ENCODE measurements at places on chromosomes 5 and 9.

DNA sequence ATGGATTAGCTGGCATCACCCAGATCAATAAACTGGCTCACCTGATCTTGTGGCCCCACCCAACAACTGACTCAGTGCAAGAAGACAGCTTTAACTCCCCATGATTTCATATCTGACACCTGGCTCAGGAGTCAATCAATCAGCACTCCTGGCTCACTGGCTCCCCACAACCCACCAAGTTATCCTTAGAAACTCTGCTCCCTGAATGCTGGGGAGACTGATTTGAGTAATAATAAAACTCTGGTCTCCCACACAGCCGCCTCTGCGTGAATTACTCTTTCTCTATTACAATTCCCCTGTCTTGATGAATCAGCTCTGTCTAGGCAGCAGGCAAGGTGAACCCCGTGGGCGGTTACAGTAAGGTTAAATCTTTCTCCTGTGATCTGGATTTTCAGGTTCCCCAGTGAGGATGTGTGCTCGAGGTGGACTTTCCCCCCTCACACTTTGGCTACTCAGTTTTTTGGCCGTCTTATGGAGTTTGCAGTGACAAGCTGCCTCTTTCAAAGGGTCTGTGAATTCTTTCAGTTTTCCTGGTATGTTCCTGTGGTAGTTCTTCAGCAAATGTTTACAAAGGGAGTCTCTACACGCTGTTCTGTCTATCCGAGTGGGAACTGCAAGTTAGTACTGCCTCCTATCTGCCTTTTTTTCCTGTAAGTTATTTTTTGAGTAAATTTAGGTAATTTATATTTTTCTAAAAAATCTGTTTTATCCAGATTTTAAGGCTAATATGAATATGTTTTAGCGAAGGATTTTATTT is 500.2 kb upstream of the NUDT12 start:
- DNase-seq, result no peak

- no peak for DNase-seq
Observed at GRCh38 chr5:122468351-122469116, 156.5 kb downstream of the SNCAIP start.

DNA sequence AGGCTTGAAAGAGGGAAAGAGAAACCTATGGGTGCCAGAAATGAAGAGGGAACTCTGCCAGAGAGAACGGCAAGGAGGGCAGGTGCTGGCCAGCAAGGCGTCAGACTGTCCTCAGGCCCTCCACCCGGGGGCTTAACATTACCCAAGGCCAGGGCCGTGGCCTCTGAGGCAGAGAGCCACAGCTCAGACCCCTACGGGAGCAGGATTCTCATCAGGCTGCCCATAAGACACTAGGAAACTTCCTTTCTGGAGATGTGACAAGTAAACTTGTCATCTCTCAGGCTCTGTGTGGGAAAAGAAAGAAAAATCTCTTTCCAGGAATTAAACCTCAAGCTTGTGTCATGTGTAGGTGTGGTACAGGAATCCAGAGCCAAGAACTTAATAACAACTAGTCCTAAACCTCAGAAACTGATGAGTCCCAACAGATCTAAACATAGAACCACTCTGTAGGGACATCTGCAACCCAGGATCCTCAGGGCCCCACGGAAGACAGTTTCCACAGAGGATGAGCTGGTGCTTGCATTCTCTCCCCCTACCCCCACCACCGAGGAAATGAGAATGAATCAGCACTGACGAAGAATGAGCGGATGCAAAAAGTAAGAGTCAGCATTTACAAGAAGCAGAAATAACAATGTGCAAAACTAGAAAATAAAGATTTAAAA is 74.3 kb downstream of the DCP2 start:
- no peak for DNase-seq

- DNase-seq, result no peak
Observed at GRCh38 chr5:158301186-158301585, 442.2 kb upstream of the CLINT1 start.

DNA sequence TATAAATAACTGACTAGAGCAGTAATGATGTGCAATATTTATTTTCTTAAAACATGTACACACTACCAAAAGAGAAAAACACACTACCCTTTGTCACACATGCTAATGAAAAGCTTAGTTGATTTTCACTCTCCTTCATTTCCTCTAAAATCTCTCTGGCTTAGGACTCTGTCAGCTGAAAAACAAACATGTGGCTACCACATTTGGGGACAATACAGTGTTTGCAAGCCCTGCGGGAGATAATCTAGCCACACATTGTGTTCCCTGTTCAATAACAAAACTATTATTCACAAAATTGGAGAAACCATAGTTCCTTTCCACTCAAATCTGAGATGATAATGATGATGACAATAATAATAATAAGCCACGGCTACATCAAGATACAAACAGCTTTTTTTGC is 3.5 kb upstream of the LOX start:
- DNase-seq, result no peak

DNA sequence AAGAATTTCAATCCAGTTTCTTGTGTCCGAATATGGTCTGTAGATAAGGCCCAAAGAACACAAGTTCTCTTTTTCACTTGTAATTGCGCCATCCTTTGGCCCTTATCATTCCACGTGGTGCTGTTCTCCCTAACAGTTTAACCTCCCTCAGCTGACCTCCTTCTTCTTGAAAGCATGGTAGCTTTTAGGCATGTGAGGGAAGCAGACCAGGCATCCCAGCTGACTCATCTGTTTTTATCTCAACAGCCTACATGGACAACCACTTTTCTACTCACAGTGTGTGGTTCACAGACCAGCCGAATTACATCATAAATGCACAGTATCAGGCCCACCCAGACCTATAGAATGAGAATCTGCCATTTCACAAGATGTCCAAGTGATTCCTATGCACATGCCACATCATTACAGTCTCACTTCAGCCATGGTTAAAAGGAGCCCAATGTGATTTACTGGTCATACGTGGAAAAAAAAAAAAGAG is 26.9 kb upstream of the PLIN2 start:
- peak; percentile 88 for DNase-seq

GRCh38 chr5:168987543-168988300 is 313.2 kb downstream of the SLIT3 start:
- DNase-seq, result peak; percentile 56

DNA sequence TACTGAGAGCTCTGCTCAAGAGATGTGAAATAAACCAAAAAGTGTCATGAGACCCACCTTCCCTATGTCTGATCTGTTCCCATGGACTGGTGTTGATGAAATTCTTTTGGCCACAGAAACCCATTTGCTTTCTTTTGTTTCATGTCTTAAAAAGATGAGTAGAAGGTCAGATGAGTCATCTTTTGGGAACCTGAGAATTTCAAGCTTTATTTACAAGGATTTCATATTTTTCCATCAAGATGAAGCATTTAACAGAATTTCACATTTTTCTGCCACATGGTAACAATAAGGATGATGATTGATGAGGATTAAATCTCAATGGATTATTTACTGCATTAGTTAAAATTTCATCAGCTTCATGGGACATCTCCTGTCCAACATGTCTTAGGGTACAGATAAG is 337.8 kb downstream of the DEPDC1B start:
- no peak for DNase-seq

GRCh38 chr5:65102371-65102975 is 333.7 kb downstream of the CWC27 start:
- DNase-seq, result no peak

DNA sequence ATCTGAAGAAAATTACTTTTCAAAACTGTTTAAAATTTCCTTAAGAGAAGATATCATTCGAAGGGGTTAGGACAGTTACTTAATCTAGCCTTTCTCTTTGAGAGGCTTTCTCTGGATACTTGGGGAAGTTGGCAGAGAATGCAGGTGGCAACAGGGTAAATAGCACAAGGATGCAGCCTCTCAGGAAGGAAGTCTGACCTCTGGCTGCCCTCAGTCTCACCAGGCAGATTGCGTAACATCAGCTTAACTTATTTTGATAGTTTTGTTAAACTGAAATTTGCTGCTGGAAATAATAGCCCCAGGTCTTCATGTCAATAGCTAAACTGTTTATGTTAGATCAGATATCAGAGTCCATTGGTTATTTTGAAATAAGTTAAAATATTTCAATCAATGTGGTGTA is 20.4 kb downstream of the CCDC192 start:
- DNase-seq, result peak; percentile 58

DNA sequence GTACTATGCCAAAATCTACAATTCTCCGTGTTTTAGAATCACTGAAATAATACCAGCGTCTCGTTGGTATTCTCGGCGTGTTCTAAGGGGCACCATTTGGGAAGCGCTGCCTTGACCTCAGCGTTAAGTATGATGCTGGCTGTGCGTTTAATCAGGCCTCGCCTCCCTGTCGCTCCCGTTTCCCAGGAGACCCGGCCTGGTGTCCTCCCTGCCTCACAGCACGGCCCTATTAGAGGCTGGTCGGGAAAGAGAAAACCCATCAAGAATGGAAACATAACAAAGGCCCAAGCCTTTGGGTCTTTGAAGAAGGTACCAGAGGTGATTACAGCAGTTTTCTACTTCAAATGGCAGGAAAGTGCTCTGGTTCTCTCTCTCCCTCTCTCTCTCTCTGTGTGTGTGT is 30.0 kb downstream of the GFPT2 start:
- no peak for DNase-seq

DNA sequence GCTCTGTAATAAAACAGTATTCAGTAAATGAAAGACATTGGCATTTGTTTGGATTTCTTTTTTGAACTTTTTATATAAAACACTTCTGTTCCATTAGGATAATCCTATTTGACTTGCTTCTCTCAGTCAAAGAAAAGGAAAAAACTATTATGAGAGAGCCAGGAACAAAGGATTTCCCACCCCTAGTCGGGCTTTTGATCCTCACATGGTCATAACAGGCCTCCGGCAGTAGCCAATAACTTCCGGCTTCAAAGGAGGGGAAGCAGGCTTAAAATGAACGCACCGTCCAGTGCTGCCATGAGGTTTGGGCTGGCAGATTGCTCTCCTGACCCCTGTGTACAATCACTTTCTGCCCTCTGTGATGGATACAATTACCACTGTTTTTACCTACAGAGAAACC is 209.3 kb downstream of the ZNF608 start:
- DNase-seq, result no peak

- DNase-seq, result no peak
Observed at GRCh38 chr5:7629561-7629960, 221.4 kb downstream of the CFAP90 start.

GRCh38 chr9:27189426-27189825 is 80.4 kb downstream of the TEK start:
- no peak for DNase-seq

- no peak for DNase-seq
Observed at GRCh38 chr9:20649381-20649780, 27.1 kb upstream of the MLLT3 start.

DNA sequence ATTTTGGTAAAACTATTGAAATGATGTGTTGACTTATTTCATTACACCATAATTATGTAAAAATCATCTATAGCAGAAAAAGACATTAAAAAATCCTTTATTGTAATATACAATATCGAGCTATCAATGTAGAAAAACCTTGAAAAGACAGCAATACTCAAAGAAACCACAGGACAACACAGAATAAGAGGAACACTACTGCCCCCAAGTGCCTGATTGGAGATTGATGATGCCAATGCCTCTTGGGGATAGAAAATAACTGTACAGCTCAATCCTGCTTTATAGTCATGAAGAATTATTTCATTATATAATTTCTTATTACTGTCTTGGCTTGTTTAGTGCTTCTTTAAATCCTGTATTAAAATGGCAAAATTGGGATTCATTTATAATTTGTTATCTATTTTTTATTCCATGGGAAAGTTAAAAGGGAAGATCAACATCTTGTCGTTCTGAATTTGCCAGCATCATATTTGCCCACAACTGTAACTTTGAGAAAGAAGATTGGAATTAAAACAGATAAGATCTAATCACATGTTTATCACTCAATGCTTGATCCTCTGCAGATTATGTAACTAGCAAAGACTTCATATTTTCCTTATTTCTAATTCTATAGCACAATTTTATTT is 337.5 kb downstream of the CDH9 start:
- peak; percentile 61 for DNase-seq

DNA sequence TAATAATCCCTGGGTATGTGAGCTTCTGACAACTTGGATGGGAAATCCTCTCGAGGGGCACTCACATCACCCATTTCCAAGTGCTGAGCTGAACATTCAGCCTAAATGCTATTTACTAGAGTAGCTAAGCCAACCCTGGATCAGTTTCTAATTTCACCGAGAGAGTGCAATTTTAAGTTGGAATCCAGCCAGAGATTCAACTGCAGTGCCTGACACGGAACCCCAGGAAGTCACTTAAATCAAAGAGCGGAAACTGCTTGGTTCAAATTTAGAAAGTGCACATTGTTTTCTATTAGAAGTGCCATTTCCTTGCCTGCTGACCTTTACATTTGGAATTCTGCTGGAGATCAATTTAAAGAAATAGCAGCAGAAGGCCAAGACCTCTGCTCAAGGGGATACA is 8.8 kb downstream of the SPRY4 start:
- peak; percentile 62 for DNase-seq

DNA sequence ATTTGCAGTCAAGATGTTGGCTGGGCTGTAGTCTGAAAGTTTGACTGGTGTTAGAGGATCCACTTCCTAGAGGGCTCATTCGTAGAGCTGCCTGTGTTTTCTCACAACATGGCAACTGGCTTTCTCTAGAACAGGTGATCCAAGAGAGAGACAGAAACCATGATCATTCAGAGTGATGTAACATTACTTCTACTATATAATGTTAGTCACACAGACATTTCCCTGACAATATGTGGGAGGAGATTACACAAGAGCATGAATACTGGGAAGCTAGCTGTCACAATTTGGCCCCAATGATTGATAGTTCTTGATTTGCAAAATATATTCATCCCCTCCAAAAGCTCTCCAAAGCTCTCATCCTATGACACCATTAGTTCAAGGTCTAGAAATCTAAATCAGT is 10.9 kb upstream of the TMEM161B start:
- no peak for DNase-seq

GRCh38 chr5:166433679-166434078 is 1857.8 kb upstream of the WWC1 start:
- no peak for DNase-seq

DNA sequence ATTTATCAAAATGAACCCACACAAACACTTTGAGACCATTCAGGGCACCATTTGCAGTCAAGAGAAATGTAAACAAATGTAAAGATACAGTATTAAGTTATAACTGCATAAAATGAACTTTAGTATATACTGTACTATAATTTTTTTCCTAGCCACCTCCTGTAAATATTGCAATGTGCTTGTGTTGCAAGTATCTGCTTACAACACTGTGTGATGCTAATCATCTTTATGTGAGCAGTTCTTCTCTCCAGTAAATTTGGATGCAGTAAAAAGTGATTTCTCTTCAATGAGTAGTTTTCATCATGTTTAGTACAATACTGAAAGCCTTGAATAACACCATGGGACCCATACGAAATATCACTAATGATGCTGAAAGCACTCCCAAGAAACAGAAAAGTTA is 9.4 kb downstream of the G3BP1 start:
- no peak for DNase-seq

DNA sequence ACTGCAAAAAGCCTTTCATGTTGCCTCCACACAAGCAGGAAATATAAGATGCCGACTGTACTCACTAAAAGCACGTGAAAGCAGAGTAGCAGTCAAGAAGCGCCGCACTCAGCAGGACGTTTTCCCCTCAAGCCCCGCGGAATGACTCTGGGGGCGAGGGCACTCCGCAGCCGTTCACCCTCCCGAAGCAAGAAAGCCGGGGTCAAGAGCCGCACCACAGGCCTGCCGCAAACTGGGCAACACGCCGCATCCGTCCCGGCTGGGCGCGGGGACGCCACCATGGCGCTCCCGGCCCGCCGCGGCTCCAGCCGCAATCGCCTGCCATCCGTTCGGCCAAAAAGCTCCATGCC is 364 bp downstream of the RPS6 start:
- DNase-seq, result no peak

Measured in KBM-7 (cell line).